C1 segment of cervical spinal cord (tissue), 14 donors: ENCODE measurements at places on chromosomes 12 and 14.
A peak's percentile ranks its signal among the peaks of the same experiment; 100 is the strongest.

- no peak for DNase-seq
Measured at GRCh38 chr12:91413581-91414546, 231.2 kb upstream of the DCN start.

DNA sequence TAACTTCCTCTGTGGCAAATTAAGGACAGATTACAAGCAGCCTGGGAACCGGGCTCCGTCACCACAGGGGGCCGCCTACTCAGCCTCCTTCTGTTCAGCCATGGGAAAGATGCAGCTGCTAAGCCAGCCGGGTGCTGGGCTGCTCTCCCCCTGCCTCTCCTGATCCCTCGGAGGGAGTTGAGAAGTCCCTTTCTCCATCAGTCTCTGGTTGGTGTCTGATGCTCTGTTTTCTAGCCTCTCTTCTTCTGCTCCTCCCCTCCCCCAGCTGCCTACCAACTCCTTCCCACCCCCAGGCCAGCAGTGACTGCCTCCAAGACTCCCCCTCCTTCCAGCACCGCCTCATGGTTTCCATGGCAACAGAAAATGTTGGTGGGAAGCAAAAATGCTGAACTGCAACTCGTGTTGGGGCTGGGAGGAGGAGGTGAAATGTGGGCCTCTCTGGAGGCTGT, 486.7 kb downstream of the APAF1 start:
- no peak for DNase-seq

DNA sequence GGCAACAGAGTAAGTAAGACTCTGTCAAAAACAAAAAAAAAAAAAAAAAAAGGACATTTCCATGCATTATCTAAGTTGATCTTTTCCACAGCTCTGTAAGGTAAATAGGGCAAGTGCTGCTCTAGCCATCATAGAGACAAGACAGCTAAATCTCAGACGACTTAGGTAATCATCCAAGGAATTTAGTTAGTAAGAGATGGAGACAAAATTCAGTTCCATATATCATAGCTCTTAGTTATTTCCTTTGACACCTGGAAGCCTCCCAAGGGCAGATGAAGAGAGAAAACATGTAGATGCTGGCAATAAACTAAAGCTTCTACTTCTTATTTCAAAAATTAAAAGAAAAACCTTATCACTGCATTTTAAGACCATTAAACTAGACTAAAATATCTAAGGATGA, 48.7 kb downstream of the ST8SIA1 start:
- no peak for DNase-seq

DNA sequence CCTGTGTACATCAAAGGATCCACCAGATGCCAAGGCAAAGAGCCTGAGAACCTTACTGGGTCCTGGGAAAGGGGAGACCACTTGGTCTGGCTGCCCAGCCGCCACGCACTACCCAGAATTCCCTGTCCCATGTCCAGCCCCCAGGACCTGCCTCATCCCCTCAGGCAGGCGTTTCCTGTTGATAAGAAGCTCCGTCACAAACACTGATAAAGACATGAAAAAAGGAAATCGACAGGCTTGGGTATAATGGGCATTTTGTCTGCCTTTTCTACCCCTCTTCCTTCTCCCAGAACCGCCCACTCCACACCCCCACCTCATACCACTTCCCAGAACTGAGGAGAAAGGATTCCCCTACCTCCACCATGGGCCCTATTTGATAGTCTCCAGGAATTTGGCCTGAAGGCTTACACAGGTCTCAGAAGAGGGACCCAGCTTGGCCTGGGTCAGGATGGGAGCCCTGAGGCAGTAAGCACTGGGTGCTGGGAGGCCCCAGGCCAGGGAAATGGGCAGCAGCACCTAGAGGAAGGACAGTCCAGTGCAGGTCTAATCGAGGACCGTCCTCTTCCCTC, 18.8 kb downstream of the ACVRL1 start:
- DNase-seq, result no peak

DNA sequence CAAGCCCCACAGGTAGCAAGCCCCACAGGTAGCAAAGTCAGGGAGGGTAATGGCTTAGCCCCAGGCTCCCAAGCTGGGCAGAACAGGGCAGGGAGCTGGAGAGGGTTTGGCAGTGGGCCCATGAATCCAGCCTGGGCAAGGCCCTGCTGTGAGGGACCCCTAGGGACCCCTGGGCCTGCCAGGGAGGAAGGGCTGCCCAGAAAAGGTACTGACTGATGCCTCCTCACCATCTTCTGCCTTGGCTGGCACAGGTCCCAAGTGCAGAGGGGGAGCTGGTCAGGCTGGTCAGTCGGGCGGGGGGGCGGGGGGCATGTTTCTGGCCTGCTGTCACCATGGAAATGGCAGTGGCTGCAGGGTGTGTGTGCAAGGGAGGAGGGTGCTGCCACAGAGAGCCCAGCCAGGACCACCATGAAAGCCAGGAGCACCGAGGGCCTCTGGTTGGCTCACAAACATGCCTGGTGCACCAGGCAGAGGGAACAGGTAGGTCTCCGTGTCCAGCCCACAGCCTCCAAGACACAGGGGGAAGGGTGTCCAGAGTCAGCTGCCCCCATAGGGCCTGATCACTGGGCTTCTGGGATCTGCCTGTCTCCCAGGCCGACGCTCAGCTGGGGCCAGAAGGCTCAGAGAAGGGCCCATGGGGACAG, 1.5 kb upstream of the CRIP2 start:
- DNase-seq, result no peak

GRCh38 chr12:24415934-24416333, 466.5 kb upstream of the SOX5 start:
- DNase-seq, result no peak

- no peak for DNase-seq
Measured at GRCh38 chr12:10701131-10701681, 21.9 kb downstream of the YBX3 start.

- no peak for DNase-seq
Measured at GRCh38 chr12:9883175-9883574, 1.9 kb downstream of the KLRF2 start.

- no peak for DNase-seq
Measured at GRCh38 chr14:56744016-56744415, 66.3 kb downstream of the OTX2 start.

- no peak for DNase-seq
Measured at GRCh38 chr12:63313139-63313538, 162.1 kb upstream of the AVPR1A start.

- DNase-seq, result no peak
Measured at GRCh38 chr14:98956661-98957060, 315.3 kb downstream of the BCL11B start.

- DNase-seq, result no peak
Measured at GRCh38 chr12:109018296-109018695, 2.6 kb downstream of the SVOP start.

GRCh38 chr12:20778969-20779368, 31.5 kb upstream of the SLCO1B3 start:
- DNase-seq, result no peak

- DNase-seq, result no peak
Measured at GRCh38 chr12:51749206-51749985, 99.1 kb downstream of the FIGNL2 start.

DNA sequence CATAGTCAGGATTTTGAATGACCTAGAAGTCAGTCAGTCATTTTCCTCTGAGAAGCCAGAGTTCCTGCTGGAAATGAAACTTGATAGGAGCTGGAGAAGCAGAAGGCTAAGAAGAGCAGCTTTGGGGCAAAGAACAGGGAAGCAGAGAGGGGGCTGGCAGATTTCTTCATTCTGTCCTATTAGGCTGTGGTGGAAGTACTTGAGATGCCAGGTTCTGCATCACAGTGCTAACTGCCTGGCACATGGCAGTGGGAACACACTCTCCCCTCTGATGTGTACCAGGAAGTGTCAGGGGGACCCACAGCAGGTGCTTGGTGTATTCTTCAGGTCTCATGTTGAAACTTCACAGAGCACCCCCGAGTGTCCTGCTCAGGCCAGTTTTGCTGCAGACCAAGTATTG, 61.0 kb downstream of the SUSD6 start:
- DNase-seq, result no peak

DNA sequence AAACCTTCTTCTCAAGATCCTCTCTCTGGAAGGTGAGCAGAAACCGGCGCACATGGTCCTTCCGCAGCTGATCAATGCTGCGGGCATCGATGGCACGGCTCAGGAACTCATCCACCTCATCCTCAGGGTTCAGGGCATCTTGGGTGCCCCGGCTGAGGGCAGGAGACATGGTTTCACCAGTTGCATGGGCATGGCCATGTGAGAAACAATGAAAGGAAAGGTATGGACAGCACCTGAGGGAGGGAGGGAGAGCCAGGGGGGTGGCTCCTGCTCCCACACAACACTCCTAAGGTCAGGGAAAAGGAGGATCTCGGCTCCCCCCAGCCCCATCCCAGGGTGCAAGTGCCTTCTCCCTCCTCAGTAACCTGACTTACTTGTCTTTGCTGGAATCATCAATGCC, 13.6 kb downstream of the ADCY6 start:
- DNase-seq, result no peak

GRCh38 chr14:30214461-30215090, 286.9 kb upstream of the PRKD1 start:
- no peak for DNase-seq

- no peak for DNase-seq
Measured at GRCh38 chr14:61103541-61104339, 122.7 kb downstream of the SLC38A6 start.

GRCh38 chr12:62731055-62731820, 203.7 kb downstream of the PPM1H start:
- no peak for DNase-seq

GRCh38 chr12:73106896-73107295, 834.7 kb downstream of the TRHDE start:
- no peak for DNase-seq

DNA sequence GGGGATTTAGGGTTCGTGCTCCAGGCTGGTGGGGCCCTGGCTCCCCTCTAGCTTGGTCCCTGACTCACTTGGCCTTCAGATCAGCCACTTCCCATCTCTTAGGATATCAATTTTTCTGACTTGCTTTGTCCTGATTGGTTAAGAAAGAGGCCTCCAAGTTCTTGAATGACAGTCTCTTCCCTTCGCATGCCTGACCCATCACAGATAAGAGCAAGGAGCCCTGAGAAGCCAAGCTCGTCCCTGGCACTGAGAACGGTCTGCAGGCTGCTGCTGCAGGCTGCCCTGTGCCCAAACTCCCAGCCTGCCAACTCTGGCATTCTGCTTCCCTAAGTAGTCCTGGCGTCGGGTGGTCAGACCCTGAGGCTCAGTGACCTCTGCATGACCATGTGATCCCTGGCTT, 794 bp upstream of the LRTM2 start:
- no peak for DNase-seq

DNA sequence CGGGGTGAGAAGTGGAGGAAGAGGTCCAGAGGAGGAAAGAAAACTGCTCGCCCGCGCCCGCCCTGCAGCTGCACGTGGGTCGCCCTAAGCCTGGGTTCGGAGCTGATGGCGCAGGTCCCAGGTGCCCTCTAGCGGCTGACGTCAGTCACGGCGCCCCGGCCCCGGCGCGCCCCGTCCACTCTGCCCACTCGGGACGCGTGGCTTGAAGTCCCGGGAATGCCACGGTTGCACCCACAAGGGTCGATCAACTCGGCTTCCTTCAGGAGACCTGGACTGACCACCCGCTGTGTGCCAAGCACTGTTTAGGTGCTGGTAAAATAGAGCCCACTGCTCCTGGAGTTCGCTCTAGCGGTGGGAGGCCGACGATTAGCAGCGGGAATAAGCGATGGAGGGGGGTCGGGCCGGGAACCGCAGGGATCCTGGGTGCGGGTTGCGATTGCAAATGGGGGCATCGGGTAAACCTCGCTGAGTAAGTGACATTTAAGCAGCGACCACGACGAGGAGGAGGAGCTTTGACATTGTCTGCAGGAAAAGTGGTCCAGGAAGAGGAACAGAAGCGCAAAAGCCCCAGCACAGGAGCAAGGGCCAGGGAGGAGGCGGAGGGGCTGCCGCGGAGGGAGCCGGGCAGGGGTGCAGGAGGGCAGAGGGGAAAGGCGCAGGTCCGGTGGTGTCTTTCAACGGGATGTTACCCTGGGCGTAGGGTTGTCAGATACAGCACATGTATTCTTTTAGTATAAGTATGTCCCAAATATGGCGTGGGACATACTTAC, 5.1 kb upstream of the ZNF839 start:
- peak; percentile 80 for DNase-seq

DNA sequence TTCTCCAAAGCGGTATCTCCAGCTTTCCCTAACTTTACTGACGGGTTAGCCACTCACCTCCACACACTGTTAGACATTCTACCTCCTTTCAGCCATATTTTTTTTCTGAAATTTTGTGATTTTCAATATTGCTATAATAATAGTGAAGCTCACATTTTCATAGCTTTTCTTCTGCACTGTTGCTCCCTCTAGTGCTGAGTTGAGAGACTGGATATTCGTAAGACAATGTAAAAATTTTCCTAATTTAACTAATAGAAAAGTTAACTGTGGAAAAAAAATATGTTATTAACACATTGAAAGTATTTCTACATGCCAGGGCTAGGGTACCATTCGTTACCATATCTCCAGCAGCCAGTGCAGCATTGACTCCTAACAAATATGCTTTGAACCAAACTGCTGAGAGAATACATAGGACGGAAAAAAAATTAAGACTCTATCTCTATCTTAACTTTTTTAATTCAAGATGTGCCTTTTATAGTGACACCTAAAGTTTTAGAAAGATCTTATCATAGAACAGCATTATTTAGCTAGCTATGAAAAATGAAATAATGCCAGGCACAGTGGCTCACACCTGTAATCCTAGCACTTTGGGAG, 48.7 kb upstream of the ABCC9 start:
- no peak for DNase-seq

DNA sequence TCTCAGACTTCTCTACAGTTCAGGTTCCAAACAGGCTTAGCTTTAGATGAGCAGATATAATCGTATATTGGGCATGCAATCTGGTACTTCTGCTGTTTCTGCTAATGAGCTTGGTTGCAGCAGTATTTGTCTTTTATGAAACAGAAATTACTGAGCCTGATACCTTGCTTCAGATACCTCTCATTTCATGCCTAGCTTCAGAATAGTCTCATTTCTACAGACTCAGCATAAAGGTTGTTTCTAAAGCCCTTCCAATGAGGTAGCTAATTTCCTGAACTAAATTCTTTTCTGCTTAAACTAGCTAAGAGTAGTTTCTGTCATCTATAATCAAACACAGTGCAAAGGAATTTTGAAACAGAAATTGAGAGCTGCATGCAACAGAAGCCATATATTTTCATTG, 275.0 kb upstream of the KITLG start:
- no peak for DNase-seq

DNA sequence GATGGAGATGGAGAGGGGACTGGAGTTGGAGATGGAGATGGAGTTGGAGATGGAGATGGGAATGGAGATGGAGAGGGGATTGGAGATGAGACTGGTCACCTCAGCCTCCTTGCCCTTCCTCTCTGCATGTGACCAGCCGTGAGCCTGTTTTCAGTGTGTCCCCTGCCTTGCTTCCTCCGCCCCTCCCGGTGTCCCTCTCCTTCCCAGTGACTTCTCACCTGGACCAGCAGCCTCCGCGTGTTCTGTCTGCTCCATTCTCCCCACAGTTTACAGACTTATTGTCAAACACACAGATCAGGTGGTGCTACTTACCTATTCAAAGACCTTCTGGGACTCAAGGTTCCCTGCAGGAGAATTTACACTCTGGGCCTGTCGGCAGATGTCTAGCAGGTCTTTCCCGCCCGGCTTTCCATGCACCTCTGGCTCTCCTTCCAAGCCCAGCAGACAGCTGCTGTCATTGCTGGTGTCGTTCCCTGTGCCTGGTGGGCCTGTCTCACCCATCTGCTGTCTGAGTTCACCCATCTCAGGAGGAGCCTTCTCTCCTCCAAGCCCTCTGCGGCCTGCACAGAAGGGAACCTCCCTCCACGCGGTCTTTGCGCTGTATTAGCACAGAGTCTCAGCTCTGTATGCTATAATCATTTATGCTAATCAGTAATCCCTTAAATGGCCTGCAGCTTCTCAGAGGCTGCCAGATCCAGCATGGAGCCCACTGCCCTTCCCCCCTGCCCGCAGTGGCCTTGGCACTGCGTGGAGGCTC, 62.1 kb downstream of the ADGRD1 start:
- no peak for DNase-seq
